ENCODE measurements at places on chromosomes 1 and 21.

DNA sequence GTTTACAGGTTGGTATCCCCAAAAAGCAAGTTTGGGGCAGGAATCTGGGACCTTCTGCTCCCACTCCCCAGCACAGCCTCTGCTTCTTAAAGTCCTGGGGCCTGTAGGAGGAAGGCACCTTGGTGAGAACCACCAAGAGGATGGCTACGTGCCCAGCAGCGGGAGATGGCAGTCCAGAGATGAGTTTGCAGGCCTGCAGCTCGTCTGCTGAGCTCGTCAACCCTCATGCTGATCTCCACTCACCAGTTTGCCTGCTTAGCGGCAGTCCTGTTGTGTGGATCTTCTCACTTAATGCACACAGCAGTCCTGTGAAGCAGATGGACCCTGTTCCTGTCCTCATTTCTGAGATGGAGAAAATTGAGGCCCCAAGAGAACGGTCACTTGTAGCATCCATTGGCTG, 160.5 kb downstream of the DYRK1A start:
- DNase-seq = no peak

DNA sequence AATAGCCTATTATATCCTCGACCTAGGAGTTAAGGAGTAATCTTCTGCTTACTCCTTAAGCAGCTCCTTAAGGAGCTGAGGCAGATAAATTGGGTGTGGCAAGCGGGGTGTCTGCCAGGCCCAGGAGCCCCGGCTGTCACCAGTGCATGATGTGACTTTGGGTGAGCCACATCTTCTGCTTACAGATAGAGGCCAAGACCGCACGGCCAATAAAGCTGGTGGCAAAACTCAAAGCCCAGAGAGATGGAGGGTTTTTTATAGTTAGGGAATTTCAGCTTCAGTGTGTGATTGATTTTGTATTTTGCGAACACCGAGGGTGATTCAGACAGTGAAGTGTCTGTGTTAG, 9.8 kb downstream of the MX2 start:
- no peak for DNase-seq

DNA sequence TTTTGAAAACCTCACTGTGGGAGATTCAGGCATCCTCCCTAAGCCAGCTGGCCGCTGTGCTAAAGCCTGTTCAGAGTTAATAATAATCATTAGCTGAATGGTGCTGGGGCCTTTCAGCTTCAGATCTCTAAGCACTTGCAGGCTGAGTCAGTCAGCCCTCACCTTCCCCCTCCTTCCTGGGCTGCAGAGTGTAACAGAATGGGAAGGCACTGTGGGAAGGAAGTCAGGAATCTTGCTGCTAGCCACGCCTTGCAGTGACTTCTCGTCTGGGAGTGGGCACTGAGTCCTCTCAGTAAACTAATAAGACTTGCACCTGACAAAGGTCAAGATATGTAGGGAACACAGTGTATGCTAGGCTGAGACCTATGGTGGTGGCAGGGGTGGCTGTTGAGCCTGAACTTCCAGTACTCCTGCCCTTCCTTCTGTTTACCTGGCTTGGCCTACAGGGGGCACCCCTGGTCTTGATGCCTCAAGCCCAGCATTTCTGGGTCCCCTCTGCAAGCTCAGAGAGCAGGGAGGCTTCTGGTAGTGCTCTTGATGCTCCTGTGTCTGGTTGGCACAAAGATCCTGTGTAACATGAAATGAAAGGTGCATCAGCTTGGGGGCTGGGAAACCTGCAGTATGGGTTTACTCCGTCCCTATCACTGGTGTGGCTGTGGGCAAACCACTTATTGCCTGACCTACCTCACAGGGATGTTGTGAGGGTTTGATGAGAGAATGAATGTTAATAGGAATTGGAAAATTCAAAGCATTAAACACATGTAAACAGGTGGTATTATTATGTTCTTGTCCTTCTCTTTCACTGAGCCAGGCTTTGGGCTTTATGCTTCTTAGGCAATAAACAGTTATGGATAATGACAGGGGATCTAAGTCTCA, 6.0 kb downstream of the CYB561D1 start:
- peak; percentile 70 for DNase-seq

GRCh38 chr1:209580577-209580976, 2.9 kb upstream of the CAMK1G start:
- no peak for DNase-seq

GRCh38 chr1:78165816-78166215, 120.0 kb downstream of the GIPC2 start:
- DNase-seq = no peak

GRCh38 chr21:44092211-44092610, 15.0 kb upstream of the PWP2 start:
- no peak for DNase-seq

DNA sequence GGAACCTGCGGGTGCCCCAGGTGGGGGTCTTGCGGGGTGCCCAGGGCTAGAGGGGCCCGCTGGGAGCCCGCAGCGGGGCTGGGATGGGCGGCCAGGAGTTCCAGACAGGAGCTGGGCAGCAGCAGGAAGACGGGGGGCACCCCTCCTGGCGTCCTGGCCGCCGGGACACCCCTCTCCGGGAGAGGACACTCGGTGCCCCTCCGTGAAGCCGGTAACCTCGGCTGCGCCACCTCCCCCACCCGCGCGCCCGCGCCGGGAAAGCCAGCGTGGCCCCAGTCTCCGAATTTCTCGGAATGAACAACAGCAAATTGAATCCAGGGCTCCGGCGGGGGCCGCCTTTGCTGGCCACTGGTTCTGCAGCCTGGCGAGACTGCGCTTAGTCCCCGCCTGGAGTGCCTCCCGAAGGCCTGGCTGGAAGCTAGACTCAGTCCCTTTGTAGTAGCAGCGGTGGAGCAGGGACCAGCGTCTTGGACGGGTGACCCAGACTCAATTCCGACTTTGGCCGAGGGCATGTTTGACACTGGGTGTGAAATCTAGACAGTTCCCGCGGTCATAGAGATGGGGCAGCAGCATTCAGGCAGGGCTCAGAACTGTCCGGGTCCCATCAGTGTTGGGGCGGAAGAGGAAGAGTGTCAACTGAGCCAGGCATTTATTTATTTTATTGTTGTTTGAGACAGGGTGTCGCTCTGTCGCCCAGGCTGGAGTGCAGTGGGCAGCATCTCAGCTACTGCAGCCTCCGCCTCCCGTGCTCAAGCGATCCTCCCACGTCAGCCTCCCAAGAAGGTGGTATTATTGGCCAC, 773 bp downstream of the IFNGR2 start:
- DNase-seq = peak; percentile 40

GRCh38 chr1:238777551-238777950, 608.8 kb upstream of the CHRM3 start:
- DNase-seq = no peak

DNA sequence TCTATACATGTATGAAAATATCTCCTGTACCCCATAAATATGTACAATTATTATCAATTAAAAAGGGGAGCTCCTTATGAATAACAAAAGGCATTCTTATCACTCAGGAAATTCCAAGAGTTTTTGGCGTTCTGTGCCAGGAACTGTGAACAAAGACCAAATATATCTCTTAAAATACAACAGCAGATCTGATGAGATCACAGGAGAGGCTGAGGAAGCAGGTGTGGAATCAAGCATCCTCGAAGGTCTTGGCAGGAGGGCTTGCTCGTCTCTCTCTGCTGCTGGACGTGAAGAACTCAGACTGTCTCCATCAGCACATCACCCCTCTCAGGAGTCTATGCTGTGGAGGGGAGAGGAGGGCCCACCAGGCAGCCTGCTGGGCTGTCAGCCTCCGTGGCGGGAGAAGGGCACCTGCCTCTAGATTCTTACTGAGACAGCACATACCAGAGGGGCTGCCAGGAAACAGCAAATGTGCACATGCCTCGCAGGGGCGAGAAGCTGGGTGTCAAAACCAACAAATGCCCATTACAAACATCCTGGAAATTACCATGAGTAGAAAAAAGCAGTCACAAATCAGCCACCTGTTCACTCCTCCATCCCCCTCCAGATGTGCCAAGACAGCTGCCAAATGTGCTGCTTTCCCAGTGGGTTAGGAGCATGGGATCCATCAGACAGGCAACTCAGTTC, 30.8 kb upstream of the FAM89A start:
- no peak for DNase-seq

DNA sequence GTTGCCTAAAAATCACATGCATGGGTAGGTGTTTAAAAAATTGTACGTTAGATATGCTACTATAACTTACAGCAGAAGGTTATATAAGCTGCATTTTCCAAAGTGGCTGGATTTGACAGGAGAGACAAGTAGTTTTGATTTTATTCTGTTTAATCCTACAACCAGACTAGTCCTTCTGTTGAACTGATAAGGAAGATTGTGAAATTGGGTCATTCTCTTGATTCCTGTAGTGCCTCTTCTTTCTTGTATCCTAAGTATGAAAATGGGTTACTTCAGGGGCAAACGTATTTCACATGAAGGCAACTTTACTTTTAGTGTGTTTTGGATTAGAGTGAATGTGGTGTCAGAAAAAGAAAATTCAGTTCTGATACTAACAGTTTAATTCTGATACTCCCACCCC, 19.0 kb downstream of the CDC42 start:
- no peak for DNase-seq

- no peak for DNase-seq
Measured at GRCh38 chr1:167369175-167369574, 148.5 kb downstream of the POU2F1 start.

- DNase-seq = no peak
Measured at GRCh38 chr1:243814718-243815117, 35.3 kb downstream of the AKT3 start.

DNA sequence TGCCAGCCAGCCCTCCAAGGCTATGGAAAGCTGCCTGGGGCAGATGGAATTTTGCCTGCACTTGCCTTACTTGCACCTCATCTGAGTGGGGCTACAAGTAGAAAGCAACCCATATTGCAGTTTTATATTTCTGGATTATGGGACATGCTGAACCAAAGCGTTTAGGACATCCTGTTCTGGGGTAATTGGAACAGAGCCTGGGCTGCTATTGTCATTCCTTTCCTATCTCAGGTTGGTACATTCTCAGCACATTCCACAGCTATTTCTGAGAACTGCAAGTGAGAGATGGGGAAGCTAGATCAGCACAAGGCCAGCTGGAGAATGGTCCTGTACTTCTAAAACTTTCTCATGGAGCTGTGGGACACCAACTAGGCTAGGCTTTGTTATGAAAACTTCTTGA, 713.8 kb downstream of the KCNT2 start:
- DNase-seq = no peak

- DNase-seq = no peak
Measured at GRCh38 chr1:38062361-38063288, 16.0 kb upstream of the POU3F1 start.

GRCh38 chr1:119410961-119411360, 4.0 kb upstream of the HSD3B2 start:
- DNase-seq = no peak

DNA sequence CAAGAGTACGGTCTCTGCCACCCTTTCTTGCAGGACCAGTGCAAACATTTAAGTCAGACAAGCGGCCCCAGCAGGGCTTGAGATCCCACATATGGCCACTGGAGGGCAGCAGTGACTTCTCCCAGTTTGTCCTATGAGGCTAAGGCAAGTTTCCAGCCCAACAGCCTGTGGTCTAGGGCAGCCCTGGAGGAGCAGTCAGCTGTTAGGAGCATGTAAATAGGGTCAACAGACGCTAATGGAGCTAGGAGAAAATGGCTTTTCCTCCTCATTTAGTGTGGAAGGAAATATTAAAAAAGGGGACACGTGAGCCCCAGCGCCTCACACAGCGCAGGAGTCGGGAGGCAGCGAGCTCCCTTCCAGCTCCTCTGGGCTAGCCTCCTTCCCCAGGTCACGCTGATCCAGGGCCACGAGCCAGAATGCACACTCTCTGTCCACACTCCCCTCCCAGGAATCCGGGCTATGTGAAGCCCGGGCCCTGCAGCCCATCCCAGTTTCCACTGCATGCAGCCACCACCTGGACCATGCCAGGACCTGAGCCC, 95.6 kb downstream of the LAMC2 start:
- peak; percentile 77 for DNase-seq

- DNase-seq = no peak
Measured at GRCh38 chr1:212040629-212041412, 5.3 kb downstream of the DTL start.

- no peak for DNase-seq
Measured at GRCh38 chr21:45533361-45533845, 8.8 kb downstream of the SLC19A1 start.

- DNase-seq = no peak
Measured at GRCh38 chr1:118487091-118487490, 302.1 kb upstream of the SPAG17 start.

GRCh38 chr1:21539933-21540332, 30.7 kb downstream of the ALPL start:
- no peak for DNase-seq

DNA sequence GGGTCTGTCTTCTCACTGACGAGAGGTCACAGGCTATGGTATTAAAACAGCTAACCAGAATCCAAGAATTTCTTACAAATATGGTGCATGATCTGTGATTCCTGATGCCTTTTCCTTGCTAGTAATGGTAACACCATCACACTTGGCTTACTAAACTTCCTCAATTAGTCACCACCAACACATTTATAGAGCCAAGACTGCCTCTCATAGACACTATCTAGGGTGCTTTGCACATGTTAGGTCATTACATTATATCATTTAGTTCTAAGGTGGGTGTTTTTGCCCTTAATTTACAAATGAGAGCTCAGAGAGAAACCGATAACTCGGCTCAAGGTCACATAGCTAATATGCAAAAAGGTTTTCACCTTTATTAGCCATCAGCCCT, 8.7 kb downstream of the KIF21B start:
- DNase-seq = no peak

DNA sequence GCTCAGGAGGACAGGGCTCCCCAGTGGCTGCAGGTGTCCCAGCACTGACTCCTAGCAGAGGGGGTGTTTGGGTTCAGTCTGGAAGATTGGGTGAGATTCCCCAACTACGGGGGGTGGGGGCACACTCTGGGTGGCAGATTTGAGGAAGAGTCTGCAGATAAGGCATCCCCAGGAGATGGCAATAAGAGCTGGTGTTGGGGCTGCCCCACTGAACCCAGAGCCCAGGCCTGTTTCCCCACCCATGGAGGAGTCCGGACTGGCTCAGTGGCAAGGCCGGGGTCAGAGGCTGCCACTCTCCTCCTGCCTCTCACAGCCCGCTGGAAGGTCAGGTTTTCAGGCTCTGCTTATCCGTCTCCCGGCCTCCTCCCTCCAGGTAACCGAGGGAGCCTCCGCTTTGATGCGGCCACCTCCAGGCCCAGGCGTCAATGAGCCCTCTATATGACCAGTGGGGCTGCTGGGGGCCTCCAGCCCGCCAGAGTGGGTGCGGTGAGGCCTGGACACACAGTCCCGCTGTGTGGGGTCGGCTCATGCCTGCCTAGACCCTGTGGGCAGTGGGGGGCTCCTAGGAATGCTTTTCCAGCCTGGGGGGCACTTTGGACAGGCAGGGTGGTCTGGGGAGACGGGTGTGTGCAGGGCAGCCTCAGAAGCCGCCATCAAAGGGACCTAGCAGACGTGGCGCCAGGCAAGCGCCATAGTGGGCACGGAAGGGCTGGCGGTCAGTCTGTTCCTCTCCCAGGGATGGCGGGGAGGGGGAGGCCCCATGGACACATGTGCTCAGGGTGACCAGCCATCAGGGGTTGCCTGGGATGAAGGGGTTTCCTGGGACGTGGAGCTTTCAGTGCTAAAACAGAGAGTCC, 28.9 kb upstream of the RUNX3 start:
- DNase-seq = no peak

GRCh38 chr1:209755256-209755655, 597 bp upstream of the TRAF3IP3 start:
- DNase-seq = no peak

- peak; percentile 74 for DNase-seq
Measured at GRCh38 chr1:151905070-151905442, 4.3 kb downstream of the THEM4 start.

GRCh38 chr1:118039170-118039569, 109.6 kb downstream of the WDR3 start:
- DNase-seq = no peak
